CD4-positive, alpha-beta T cell treated with Interleukin-12 subunit alpha and Interleukin-12 subunit beta, for 1 hour (primary cell): ENCODE measurements at places on chromosomes 6 and 20.

DNA sequence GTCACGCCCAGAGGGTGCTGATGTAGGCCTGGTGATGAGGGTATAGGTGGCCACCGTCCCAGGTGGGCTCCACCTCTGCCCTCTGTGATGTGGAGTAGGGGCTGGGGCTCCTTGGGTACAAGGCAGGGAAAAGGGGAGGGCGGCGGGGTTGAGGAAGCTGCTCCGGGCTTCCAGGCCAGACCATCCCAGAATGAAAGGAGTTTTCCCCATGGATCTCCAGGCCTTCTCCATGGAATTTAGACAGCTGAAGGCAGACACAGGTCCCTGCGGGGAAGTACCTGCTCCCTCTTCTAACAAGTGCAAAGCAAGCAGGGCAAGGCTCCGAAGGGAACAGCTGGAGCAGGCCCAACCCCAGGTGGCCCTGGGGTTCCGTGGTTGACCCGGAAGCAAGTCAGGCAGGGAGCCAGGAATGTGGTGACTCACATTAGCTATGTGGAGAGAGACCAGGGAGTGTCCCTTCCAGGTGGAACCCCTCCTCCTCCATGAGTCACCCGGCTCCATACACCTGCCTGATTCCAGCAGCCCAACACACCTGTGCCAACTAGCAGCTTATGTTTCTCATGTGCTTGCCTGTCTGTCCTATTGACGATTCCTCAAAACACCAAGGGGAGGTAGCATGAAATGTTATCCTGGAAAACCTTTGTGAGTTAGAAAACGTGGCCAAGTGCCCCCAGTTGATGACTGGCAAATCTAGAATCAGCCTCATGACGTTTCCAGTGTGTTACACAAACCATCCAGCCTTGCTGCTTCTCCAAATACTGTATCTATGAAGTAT lies 59.7 kb upstream of the SNX9 start:
- no peak for DNase-seq

DNA sequence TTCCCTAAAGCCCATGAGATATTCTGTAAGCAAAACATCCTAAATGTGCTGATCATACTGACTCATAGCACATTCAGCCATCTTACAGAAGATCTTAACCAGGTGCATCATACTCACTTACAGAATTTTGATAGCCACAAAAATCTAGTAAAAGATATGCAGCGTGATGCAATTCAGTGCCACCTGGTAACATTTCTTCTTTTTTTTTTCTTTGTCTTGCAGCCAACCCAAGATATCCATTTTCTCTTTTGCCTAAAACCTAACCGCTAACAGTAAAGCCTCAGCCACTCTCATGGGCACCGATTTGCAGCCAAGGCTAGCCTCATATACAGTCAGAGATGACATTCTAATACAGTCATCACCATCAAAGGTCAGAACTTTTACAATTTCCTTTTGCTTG lies 293.3 kb downstream of the HACE1 start:
- DNase-seq: no peak

DNA sequence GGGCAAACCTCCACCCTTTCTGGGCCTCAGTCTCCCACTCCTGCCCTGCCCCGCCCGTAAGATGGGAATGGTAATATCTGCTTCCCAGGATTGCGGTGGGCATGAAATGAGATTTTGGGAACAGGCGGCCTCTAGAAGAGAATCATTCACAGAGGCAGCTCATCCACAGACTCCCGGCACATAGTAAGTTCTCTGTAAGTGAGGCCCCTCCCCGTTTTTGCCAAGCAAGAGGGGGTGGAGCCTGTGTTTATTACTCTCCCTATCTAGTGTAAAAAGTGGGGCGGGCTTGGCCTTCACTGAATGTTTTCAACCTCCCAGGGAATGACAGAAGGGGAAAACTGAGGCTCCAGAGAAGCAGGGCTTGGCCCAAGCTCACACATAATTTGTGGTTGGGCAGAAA lies 20.0 kb downstream of the SUN5 start:
- no peak for DNase-seq

DNA sequence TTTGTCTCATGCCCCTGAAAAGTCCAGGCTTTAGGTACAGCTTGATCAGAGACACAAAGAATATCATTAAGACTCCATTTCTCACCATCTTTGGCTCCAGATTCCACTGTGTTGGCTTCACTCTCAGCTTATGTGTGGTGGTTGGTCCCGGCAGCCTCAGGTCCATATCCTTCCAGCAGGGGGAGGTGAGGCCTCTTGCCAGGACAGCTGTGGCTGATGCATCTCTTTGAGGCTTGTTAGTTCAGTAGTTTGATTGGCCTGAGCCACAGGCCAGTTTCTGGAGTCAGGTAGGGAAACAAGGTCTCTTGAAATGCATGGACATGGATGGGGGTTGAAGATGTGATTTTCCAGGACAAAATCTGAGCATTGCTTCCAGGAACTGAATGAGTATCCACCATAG lies 62.4 kb downstream of the JAG1 start:
- DNase-seq: no peak

DNA sequence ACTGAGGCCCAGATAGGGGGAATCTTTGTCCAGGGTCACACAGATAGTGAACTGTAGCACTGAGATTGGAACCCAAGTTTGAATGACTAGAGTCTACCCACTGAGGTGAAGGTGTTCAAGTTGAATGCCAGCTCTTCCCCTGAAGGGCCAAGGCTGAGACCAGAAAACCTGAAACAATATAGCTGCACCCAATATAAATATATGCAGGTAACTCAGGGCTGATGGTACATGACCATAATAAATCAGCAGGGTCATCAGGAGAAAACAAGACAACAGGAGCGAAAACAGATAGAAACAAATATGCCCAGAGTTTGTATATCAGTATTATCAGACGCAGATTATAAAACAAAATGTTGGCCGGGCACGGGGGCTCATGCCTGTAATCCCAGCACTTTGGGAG lies 4.0 kb upstream of the RBCK1 start:
- DNase-seq: no peak

DNA sequence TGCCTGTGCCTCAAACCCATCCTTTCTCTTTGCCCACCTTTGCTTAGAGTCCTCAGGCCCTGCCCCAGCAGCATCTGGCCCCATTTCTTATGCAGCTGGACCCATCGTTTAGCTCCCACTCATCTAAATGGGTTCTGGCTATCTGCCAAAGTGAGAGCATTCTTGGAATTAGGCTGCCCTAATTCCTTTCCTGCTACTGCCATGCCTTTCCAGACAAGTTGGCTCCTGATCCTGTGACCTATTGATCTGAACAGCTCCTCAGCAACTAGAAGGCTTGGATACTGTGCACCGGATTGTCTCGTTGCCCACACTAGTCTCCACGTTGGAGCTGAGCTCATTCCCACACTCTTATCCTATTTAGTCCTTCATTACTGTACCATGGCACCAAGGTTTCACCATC lies 22.9 kb downstream of the DZANK1 start:
- DNase-seq: no peak

GRCh38 chr20:20102716-20103258 lies 50.5 kb downstream of the CFAP61 start:
- DNase-seq: no peak

DNA sequence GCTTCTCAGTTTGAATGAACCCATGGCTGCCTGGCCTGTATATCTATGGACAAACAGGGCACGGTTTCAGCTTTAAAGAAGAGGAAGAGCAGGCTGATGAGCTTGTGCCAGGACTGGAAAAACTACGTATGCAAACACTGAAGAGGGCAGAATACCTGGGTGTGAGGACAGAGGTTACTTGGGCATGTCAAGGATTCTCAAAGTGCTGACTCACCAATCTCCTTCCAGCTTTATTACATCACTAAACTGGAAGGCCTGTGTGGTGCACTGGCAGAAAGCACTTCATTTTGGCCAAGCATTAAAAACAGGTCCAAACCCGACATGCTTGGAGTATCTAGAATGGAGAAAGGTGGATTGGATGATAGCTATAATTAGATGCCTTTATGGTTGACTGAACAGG lies 95.2 kb downstream of the GMPR start:
- DNase-seq: no peak

DNA sequence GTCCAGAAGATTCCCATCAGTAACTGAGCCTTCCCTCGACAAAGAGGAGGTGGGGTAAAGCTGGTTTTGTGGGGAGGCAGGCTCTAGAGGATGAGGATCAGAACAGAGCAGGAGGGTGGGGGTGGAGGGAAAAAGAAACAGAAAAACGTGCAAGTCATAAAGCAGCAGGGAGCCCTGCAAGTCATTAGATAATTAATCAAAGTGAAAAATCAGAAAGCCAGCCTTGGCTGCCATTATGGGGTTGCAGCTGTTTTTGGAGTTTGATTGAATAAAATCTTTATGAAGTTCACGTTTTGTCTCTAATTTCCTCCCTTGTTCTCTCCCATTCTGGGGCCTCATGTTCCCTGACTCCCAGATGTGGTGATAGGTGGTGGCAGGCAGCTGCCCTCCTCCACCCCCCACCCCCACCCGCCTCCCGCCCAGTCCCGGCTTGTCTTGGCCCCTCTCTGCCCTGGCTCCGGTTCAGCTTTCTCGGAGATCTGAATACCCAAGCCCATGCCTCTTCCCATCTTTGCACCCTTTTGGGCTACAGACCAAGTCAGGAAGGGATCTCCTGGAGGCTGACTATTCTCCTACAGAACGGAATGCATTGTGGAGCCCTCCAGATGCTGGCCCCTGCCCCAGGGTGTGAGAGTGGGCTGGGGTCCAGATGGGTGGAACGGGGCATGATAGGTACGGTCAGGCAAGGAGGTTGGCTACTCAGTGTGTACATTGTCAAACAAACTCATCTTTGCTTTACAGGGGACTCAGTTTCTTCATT lies 141.8 kb downstream of the CDC5L start:
- DNase-seq: no peak
